Stimulated activated CD8-positive, alpha-beta memory T cell treated with anti-CD3 and anti-CD28 coated beads, Interleukin-7, amount 100 ng/mL, for 1 hour (primary cell): ENCODE measurements at places on chromosomes 4 and X.

DNA sequence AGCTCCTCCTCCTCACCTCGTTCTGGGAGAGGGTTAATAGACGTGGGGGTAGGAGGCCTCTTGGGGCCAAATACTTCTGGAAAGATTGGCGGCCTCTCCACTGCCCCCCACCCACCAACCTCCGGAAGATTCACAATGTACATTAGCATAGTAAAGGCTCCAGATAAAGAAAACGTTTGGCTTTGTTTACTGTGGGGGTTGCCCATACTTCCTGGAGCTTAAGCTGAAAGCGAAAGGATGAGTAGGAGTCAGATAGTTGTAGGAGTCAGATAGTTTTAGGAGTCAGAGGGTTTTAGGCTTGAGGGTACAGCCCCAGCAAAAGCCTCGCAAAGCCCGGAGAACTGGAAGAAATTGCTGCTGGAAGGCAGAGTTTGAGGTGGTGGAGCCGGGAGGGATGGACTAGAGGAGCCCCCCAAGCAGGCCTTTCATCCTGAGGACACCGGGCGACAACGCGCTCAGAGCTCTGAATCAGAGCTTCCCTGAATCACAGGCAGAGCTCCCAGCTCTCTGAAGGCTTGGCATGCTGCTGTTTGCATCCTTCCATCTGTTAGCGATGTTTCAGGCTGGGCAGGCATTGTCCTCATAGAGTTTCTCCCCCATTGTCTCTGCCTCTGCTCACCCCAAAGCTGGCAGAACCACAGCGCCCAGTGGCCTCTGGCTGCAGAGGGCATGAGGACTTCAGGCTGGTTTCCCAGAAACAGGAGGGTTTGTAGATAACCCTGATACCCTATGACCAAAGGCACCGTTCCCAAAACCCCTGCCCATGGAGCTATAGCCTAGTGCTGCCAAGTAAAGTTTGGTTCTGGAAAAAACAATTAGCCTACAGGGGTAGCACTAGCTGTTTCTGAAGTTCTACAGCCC lies 280.7 kb downstream of the BCOR start:
- no peak for DNase-seq

- DNase-seq, result no peak
These were observed 14.1 kb downstream of the NAT8L start for GRCh38 chr4:2072971-2073807.

- no peak for DNase-seq
These were observed 806 bp upstream of the CD99L2 start for GRCh38 chrX:150899191-150899757.

GRCh38 chrX:40849906-40850823 lies 114.8 kb upstream of the MED14 start:
- DNase-seq, result no peak

GRCh38 chr4:37139987-37140386 lies 104.6 kb upstream of the NWD2 start:
- DNase-seq, result no peak
